ENCODE measurements at places on chromosomes 4 and X.

DNA sequence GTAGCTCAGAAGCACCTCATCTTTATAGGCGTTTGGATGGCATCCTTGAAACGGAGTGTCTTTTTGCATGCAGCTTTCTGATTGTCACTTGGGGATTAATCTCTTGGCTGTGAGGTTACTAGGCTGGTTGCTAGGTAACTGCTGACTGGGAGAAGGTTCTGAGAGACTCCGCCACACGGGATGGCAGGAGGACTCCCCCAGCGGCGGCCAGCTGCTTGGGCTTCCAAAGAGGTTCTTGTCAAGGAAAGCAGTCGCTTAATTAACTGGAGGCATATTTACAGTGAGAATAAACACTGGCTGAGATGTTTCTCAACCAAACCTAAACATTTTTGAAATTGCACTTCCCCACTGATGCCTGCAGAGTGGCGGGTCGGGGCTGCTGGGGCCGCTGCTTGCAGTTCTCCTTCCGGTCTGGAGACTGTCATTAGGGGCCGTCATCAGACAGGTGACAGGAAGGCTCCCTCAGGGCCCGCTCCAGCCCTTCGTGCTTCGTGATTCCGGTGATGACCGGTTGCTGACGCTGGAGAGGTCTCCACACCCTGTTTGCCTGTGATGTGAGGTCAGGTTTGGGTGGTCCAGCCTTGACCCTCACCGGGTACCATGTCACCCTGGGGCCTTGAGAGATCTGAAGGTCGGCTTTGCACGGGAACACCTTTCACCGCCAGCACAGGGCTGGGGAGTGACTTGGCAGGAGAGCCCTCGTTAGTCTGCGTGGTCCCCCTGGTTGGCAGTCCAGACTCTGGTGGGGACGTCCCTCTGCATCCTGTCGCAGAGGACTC, 9.1 kb downstream of the NSG1 start:
- DNase-seq: no peak

DNA sequence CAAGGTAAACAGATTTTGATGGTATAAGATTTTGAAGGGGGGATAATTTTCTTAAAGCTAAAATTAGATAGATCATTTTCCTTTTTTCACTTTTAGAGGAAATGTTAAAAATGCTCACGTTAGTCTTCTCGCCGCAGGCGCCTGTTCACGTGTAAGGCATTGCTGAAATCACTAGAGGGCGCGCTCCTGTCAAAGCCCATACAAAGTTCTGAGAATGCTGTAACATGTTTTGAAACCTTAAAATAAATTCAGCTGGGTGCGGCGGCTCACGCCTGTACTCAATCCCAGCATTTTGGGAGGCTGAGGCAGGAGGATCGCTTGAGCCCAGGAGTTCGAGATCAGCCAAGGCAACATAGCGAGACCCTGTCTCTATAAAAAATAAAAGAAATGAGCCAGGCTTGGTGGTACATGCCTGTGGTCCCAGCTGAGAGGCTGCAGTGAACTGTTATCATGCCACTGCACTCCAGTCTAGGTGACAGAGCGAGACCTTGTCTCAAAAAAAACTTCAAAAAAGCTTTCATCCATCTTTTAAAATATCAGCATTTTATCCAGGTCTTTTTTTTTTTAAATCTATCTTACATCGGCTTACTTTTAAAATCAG, 138.0 kb downstream of the RBMX2 start:
- DNase-seq: peak; percentile 39

DNA sequence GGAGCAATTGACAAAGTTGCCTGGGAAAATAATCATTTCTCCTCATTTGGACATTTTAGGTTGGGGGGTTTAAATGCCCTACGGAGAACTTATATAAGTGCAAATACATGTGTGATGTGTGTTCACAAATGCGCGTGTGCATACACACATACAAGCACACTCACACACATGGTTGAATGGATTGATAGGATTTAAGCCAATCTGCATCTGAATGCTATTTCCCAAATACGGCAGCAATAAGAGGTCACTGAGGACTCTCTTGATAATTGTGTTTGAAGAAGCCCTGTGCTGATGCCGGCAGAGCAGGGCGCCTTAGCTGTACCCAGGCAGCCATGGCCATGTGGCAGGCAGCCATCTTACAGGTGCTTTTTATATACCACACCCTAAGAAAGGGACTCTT, 165.3 kb upstream of the LEF1 start:
- DNase-seq: no peak

- DNase-seq: peak; percentile 78
These were observed 95.9 kb upstream of the PTPN13 start for GRCh38 chr4:86497980-86498862.

DNA sequence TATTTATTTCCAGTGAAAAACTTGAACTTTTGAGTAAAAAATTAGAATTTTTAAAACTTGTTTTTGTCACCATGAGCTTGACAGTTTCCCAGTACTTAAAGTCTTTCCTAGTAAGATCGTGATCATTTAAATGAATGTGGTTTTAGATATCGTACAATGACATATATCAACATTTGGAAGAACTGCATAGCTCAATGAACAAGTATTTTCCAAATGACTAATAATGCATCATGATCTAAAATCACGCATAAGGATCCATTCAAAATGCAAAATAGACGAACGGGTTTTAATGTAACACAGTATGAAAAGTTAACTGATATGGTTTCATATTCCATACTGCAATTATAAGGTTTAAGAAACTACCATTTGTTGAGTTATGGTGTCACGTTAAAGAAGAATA, 4.1 kb upstream of the NDNF start:
- DNase-seq: no peak

DNA sequence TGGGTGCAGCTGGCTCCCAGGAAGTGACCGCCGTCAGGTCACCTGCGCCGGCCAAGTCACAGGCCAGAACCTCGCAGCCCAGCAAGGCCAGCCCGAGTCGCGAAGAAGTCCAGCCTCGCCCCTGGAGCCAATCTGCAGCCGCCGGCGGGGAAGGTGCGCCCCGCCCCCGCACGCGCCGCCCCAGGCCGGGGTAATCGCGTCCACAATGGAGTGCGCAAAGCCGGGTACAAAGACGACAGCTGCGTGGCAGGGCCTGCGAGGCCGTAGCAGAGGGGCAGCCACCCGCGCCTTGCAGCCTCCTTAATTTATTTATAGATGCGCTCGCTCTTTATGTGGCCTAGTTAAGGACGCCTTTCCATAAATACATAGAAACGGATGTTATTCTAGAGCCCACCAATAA, 139.4 kb upstream of the CPEB2 start:
- DNase-seq: no peak

- no peak for DNase-seq
These were observed 847.7 kb upstream of the INTU start for GRCh38 chr4:126784966-126785580.

- DNase-seq: no peak
These were observed 532.2 kb downstream of the MID1IP1 start for GRCh38 chrX:39333451-39333850.

DNA sequence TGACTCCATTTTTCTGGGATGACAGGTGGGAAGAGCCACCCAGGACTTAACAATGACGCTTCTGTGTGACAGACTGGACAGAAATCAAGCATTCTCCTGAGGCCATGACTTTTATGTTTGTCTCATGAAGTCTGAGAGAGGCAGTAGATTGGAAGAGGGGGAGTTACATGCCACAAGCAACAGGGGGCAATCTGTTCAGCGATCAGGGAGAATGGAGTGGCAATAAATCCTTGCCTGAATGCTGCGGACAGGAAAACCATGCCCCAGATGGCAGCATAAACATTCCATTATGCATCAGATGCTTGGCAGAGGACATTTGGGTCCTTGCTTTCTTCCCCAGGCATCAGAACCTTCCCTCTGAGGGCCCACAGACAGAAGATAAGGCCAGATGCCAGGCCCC, 312.4 kb upstream of the DIPK2B start:
- DNase-seq: no peak

DNA sequence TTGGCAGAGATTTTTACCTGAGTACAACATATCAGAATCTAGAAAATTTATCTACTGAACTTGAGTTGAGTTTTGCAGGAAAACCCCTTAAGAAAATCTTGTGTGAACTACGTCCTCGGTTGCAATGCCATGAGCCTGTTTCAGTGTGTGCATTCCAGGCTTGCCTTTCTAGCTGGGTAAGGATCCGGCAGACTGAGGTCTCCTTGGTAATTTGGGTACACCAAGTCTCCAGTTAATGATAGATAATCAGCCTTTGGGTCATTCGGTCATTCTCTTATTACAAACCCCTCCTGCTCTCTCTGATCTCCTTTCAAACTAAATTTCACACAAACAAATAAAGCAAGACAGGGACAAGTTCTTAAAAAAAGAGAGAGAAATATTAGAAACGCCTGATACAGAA, 5.9 kb upstream of the HAND2 start:
- no peak for DNase-seq

GRCh38 chr4:69835766-69836165, 24.2 kb downstream of the SULT1E1 start:
- DNase-seq: no peak

DNA sequence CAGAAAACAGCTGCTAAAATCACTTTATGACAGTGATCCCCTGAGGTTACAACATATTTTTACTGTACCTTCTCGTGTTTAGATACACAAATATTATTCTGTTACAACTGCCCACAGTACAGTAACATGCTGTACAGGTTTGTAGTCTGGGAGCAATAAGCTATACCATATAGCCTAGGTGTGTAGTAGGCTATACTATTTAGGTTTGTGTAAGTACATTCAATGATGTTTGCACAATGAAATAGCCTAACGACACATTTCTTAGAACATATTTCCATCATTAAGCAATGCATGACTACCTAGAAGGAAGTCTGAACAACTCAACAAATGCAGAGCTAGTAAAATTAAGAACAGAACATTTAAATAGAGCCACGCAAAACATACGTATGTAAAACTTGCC, 112.7 kb downstream of the ZAR1 start:
- DNase-seq: no peak
